ENCODE measurements at places on chromosomes 6 and 20. TPM values are rescaled to one million over a fixed set of nuclear protein-coding genes. Genes with fewer than 3 reads are reported as not detected.

Gene MCM9
- polyA plus RNA-seq: 1.3 TPM

Gene EDEM2
- polyA plus RNA-seq: 30.1 TPM

Gene MAS1
- not detected for polyA plus RNA-seq

Gene NKAIN4
- 0.04 TPM for polyA plus RNA-seq

Gene AIF1
- not detected for polyA plus RNA-seq

Gene EFCAB8
- polyA plus RNA-seq: 0.08 TPM

Gene PDYN
- not detected for polyA plus RNA-seq

Gene MCHR2
- not detected for polyA plus RNA-seq
